ENCODE measurements at places on chromosomes 7 and 10. TPM values are rescaled to one million over a fixed set of nuclear protein-coding genes. Genes with fewer than 3 reads are reported as not detected.

- no peaks in the 10 kb centered on the region for H3K36me3 ChIP-seq
- H3K27ac ChIP-seq: no peak within 1 kb of the TSS
- H3K4me3 ChIP-seq: peak within 1 kb of the TSS; percentile 49
- no peaks in the 10 kb centered on the region for H3K4me1 ChIP-seq
- no peaks in the 10 kb centered on the region for H3K27me3 ChIP-seq
These were observed at the start of gene ABCB1 for GRCh38 chr7:87600130-87601124. Gene ABCB1, minus strand, starts transcription at chr7:87600884. Its CDS starts 700 bp downstream, at chr7:87600184.

GRCh38 chr7:125090596-125090995 is 161.0 kb upstream of the POT1 start:
- H3K36me3 ChIP-seq: no peaks in the 10 kb centered on the region
- no peaks in the 10 kb centered on the region for H3K4me1 ChIP-seq
- H3K27ac ChIP-seq: no peak overlapping the region
- H3K4me3 ChIP-seq: no peak overlapping the region
- DNase-seq: no peak

DNA sequence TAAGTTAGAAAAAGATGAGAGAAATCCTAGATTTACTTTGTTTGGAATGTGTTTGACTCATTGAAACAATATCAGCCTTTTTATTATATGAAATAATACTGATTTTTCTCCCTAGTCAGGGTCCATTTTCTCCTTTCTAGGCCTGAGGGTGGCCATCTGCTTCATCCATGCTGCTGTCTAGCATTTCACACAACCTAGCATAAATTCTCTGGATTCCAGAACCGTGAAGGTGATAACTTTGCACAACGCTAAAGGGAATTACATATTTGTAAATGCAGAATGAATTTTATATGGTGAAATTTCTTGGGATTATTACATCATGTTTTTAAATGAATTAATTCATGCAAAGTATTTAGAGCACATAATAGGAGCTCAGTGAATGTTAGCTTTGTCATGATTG is 505.1 kb downstream of the INHBA start:
- no peaks in the 10 kb centered on the region for H3K27me3 ChIP-seq
- DNase-seq: no peak
- no peak overlapping the region for H3K4me3 ChIP-seq
- H3K27ac ChIP-seq: no peak overlapping the region

DNA sequence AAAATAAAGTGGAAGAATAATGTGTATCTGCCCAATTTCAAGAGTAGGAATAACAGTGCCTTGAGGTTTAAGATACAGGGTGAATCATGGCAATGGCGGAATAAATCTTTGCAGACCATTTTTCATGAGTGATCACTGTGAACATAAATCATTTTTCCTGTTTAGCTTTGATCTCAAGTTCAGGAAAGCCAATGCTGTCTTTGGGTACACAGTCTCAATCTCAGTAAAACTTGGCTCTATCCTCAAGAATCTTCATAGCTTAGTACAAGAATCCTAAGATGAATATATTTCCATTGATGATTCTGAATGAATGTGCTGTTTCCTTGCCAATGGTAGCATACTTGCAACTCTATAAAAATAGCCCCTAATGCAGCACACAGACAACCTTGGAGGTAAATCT is 6.8 kb downstream of the NAMPT start:
- peaks cover 31% of the 10 kb centered on the region for H3K36me3 ChIP-seq
- no peak overlapping the region for H3K27ac ChIP-seq
- H3K27me3 ChIP-seq: no peaks in the 10 kb centered on the region
- H3K4me3 ChIP-seq: no peak overlapping the region
- DNase-seq: no peak

GRCh38 chr10:32187686-32188085 is 131.5 kb upstream of the KIF5B start:
- no peak overlapping the region for H3K27ac ChIP-seq
- H3K4me1 ChIP-seq: no peaks in the 10 kb centered on the region
- no peak overlapping the region for H3K4me3 ChIP-seq
- no peaks in the 10 kb centered on the region for H3K27me3 ChIP-seq

SPOCK2 gene
- total RNA-seq: 9.7 TPM

DEPP1 gene
- total RNA-seq: 309 TPM

All from ascending aorta (tissue), 2 donors.